ENCODE measurements at places on chromosomes 4 and X.

- DNase-seq = no peak
These were observed 965.9 kb upstream of the DIAPH2 start for GRCh38 chrX:95718746-95719145.

DNA sequence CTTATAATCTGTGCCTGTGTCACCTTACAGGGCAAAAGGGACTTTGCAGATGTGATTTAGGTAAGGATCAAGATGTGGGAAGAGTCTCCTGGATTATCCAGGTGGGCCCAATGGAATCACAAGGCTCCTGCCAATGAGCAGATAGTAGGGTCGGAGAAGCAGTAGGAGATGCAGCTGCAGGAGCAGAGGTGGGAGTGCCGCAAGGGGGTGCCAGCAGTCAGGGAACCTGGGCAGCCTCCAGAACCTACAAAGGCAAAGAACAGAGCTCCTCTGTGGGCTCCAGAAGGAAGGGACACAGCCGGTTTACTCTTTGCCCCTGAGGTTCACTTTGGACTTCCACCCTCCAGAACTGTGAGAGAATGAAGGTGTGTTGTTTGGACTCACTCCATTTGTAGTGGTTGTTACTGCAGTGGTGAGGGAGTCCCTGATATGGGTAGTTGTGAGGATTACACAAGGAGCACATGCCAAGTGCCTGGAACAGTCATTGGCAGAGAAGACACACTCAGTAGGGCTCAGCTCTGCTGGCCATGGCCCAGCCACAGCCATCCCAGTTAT is 318.5 kb downstream of the EVC2 start:
- DNase-seq = no peak

DNA sequence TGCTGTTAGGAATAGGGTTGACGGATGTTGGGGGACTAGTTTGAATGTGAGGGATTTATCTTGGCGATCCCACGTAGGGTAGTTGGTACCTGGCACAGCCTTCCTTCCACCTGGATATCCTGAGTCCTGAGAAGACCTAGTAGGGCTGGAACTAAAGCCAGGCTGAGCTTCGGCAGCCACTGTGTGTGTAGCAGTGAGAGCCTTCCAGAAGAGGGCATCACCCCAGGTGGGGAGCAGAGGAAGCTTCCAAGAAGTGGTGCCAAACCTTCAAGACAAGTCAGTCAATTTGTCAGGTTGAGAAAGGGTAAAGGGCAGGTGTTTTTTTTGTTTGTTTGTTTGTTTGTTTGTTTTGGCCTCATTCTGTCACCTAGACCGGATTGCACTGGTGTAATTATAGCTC is 1.2 kb upstream of the FGFBP2 start:
- DNase-seq = no peak

- no peak for DNase-seq
These were observed 15.7 kb downstream of the SMIM43 start for GRCh38 chr4:121749225-121749624.

- DNase-seq = no peak
These were observed 110.0 kb downstream of the ARHGAP6 start for GRCh38 chrX:11555759-11556158.

DNA sequence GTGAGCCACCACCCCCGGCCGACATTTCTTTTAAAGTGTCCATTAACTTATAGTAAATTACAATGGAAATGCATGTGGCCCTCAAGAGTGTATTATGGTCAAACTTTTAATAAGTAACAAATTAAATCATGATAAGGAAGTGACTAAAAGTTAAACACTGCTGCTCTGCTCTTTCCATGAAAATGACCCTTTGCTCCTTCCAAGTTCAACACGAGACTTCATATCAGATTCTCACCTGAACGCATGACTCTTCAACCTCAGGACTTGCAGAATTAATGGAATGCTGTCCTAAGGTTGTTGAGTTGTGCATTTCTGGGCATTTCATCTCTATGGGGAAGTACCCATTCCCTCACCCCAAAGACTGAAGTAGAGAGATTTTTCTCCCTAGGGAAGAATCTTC is 27.1 kb downstream of the AWAT2 start:
- DNase-seq = no peak

DNA sequence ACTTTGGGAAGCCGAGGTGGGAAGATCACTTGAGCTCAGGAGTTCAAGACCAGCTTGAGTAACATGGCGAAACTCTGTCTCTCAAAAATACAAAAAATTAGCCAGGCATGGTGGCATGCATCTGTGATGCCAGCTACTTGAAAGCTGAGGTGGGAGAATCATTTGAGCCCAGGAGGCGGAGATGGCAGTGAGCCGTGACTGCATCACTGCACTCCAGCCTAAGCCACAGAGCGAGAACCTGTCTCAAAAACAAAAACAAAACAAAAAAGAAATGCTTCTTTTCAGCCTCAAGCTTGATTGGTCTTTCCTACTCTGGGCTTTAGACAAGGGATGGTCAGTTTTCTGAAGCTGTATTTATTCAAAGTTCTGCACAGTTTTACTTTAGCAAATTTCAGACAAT is 15.8 kb upstream of the DHRSX start:
- DNase-seq = no peak

DNA sequence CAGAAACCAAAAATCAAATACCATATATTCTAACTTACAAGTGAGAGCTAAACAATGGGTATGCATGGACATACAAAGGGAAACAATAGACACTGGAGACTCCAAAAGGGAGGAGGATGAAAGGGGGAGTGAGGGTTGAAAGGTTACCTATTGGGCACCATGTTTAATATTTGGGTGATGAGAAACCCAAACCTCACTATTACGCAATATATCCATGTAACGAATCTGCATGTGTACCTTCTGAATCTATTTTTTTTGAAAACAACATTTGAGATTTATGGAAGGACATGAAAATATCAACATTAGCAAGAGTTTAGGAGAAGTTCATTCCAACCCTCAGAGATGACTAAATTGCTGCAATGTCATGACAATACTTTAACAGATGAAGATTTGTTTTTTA is 586.1 kb downstream of the GBA3 start:
- no peak for DNase-seq

DNA sequence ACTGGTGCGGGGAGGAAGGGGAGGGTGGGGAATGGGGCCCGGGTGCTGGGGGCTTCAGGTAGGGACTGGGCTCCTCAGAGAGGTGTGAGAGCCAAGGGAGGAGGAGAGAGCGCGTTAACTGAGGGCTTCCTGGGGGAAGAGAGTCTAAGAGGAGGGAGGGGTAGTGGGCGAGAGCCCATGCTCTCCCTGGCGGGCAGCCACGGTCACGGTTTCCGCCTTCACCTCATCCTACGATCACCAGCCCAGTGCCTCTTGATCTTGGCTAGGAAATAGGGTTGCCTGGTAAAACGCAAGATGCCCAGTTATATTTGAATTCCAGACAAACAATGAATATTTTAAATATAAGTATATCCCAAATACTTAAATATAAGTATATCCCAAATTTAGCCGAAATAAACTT is 60.8 kb upstream of the GRPEL1 start:
- no peak for DNase-seq

GRCh38 chr4:97507587-97508245 is 635.6 kb downstream of the STPG2 start:
- no peak for DNase-seq

DNA sequence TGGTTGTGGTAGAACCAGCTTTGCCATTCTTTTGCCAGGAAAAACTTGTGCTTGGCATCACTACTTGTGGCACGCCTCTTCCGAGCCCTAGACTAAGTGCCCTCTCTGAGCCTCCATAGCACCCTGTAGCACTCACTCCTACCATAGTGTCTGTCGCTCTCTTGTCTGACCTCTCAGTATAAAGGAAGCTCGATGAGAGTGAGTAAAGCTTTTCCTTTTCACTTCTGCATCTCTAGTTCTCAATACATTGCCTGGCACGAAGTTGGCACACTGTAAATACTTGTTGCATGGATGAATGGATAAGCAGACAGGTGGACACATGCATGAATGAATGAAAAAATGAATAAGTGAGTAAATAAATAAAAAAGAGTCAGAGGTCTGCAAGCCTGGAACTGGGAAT is 48.3 kb downstream of the TLR10 start:
- no peak for DNase-seq

- peak; percentile 27 for DNase-seq
These were observed 3.2 kb upstream of the PCDH19 start for GRCh38 chrX:100413229-100413628.

GRCh38 chrX:153333266-153333665 is 687 bp upstream of the ZNF275 start:
- no peak for DNase-seq

DNA sequence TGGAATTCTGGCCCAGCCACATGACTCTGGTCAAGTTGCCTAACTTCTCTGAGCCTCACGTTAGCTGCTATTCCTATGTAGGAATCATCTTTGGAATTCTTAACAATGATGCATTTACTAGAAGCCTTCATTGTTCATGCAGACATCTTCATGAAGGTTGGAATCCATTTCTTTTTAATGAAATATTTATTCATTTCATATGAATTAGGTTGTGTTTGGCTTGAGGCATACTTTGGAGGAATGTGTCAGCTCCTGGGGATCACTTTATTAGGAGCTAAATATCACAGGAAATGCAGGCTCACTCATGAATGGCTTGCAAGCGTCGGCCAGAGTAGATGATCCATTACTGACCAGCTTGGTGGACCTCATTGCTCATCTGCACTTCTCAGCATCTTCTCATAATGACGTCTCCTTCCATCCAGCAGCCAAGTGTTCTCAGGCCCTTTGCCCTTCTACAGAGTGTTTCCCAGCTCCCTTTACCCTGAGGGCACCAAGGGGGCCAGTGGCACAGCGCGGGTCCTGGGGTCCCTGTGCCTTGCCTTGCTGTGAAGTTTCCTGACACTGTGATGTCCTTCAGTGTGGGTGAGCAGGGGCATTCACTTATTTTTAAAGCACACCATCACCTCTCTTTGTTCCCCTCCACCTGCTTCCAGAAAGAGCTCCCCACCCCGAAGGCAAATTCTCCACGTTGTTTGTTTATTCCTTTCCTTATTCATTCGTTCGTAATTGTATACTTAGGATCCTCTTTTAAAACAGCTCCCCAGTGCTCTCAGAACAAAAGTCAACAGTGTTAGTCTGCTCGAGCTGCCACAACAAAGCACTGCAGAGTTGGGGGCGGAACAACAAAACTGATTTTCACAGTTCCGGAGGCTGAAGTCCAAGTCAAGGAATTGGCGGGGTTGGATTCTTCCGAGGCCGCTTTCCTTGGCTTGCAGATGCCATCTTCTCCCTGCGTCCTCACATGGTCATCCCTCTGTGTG is 106.8 kb downstream of the STK32B start:
- no peak for DNase-seq

DNA sequence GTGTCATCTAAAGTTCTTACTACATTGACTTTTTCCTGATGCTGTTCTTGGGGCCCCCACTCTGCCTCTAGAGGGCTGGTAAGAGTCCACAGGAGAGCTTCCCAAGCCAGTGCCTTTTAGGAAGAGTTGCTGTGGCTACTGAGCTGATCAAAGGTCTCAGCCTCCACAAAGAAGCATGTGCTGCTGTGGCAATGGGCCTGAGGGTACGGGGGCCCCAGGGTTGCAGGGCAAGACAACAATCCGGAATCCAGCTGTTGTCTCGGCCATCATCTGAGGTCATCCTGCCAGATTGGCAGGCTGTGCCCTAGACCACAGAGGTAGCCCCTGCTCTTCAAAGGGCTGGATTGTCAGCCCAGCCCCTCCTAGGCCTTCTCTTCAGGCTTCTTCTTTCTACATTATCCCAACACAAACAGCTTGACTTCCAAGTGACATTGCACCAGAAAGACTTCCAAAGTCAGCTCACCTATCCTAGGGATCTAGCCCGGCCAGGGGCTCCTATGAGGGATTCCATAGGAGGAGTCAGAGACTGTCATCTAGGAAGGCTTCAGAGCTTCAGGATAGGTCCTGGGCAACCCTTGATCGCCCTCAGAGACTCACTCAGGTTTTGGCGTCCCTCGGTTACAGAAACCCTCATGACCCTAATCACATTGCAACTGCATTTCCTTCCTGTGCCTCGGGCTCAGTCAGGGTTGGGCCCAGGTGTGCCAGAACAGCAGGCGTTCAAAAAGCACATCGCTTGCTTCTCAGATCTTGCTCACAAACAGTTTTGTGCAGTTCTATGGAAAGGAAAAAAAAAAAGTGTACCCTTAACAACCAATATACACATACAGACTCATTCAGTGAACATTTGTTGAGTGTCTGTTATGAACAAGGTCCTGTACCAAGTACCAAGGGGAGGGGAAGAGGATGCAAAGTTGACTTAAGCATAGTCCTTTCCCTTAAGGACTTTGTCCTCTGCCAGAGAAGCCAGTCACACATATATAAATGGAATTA is 27.8 kb downstream of the SLC25A5 start:
- DNase-seq = no peak

DNA sequence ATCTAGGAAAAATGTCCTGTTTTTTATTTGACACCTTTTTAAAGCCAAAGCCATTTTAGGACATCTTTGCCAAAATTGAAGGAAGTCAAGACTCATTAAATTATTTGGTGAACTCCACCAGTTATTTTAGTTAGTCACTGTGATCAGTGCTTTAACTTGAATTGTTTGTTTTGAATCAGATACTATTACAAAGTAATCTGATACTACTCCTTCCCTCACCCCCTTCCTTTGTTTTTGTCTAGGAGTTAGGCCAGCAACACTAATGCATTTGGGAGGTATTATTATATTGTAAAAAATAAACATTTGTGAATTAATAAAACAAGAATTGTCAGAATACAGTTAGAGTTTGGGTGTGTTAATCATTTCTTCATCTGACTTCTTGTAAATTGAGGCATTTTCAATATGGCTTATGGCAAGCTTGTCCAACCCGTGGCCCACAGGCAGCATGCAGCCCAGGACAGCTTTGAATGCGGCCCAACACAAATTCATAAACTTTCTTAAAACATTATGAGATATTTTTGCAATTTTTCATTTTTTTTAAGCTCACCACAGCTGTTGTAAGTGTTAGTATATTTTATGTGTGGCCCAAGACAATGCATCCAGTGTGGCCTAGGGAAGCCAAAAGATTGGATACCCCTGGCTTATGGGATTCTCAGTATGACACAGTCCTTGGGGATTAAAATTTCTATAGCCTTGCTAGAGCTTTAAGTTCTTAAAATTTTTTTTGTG is 182.2 kb downstream of the BMPR1B start:
- DNase-seq = no peak

DNA sequence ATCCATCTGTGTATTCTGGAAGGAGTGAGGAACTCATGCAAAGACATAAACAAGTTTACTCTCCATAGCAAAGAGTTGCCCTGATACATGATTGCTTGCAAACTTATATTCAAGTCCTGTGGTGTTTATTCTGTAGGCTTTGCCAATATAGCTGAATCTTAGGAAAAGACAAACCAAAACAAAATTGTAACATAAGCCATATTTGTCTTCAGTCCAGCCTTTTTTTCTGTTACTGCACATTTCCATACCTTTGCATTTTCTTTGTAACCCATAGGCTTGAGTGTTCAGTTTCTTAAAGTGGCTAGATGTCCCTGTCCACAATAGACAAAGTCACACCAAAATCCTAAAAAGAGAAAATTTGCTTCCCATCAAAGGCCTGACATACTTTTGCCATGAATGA is 120.4 kb downstream of the PPARGC1A start:
- no peak for DNase-seq

GRCh38 chr4:41881981-41882624 is 53.1 kb upstream of the TMEM33 start:
- DNase-seq = no peak
